ENCODE measurements at places on chromosomes 5 and 9. TPM values are rescaled to one million over a fixed set of nuclear protein-coding genes. Genes with fewer than 3 reads are reported as not detected.

DNA sequence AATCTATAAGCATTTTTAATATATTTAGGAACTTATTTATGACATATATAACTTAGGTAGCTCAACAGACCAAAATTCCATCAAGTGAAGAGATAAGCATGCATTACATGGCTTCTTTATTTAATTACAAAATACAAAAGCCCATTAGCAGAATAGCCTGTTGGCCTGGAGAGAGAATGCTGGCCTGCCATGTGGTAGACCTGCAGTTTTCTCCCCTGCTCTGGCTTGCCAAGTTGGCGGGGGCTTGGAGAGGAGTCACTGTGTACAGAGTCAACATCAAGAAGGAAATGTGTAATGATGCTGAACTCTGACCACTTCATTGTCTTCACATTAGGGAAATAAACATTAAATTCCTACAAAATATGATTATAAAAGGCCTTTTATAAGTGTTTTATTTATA lies 69.8 kb upstream of the CNTLN start:
- no peaks in the 10 kb centered on the region for H3K4me1 ChIP-seq
- H3K36me3 ChIP-seq: no peaks in the 10 kb centered on the region
- no peaks in the 10 kb centered on the region for H3K27me3 ChIP-seq
- H3K27ac ChIP-seq: no peak overlapping the region
- H3K4me3 ChIP-seq: no peak overlapping the region

DNA sequence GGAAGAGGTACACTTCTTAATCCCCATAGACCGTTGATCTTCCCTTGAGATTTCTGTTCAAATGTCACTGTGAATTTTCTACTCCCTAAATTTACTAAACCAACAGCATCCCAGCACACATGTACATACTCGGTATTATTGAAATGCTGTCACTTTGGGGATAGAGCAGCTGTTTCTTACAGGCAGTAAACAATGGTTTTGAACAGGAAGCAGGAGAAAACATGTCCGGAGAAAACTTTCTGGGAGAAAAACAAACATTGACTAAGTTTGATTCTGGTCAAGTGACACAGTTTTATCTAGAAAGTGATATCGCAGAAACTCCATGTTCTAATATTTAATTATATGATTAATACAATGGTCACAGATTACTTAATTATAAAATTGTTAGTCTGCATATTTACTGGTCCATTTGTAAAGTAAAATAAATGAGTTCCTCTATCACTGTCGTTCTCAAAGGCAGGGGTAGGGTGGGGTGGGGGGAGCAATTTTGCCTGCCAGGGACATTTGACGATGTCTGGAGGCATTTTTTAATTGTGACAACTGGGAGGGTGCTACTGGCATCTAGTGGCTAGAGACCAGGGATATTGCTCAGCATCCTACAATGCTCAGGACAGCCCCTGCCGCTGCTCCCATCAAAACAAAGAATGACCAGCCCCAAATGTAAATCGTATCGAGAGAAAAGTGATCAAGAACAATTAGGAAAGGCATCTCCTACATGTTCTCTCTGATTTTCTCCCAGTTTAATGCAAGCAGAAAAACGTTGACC lies 12.2 kb downstream of the TAS2R1 start:
- H3K4me3 ChIP-seq: no peak overlapping the region
- DNase-seq: no peak
- no peaks in the 10 kb centered on the region for H3K27me3 ChIP-seq
- no peaks in the 10 kb centered on the region for H3K36me3 ChIP-seq
- no peak overlapping the region for H3K27ac ChIP-seq

Gene GCNT4
- 1.7 TPM for total RNA-seq

DNA sequence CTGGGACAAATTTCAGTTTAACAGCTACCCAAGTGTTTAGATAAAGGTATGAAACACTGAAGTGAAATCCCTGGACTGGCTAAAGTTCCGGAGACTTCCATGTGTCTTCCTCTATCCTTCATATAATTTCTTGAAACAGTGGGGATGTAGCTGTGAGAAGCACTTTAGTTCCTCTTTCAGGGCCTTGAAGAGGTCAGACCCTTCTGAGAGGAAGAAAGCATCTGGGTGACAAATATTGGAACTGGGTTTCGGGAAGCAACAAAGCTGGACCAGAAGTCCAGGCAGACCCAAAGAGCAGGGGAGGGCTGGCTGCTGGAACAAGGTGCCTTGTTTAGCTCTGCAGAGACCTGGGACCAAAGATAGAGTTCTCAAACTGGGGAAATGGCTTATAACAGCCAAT lies 75.4 kb upstream of the ZFAND5 start:
- DNase-seq: no peak
- H3K36me3 ChIP-seq: no peaks in the 10 kb centered on the region
- no peak overlapping the region for H3K4me3 ChIP-seq
- peaks cover 5% of the 10 kb centered on the region for H3K27me3 ChIP-seq
- H3K4me1 ChIP-seq: peaks cover 36% of the 10 kb centered on the region

Gene FOXD4L4
- 0.37 TPM for total RNA-seq
